ENCODE measurements at places on chromosomes 11 and 22.

- DNase-seq, result no peak
Measured at GRCh38 chr22:30821863-30822215, 127.2 kb downstream of the OSBP2 start.

GRCh38 chr11:12174477-12175143 is 64.2 kb downstream of the MICAL2 start:
- DNase-seq, result no peak

DNA sequence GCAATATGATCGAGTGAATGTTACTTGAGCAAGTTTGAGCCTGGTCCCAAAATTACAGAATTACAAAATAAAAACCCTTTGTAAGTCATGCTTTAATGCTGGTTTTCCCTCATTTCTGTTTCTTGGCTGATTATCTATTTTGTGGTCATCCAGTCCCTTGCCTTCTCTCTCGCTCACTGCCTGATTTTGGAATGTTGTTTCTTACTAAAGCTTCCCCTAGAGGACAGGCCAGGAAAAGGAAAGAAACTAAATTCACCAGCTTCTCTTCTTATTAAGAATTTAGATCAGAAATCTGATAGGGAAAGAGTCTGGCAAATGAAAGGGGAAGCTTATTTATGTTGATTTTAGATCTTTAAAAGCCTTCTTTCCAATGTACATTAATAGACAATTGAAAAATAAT is 16.6 kb upstream of the BDNF start:
- DNase-seq, result no peak

- no peak for DNase-seq
Measured at GRCh38 chr11:79071190-79071589, 369.6 kb downstream of the TENM4 start.

GRCh38 chr11:17760102-17761029 is 25.8 kb downstream of the KCNC1 start:
- no peak for DNase-seq

- no peak for DNase-seq
Measured at GRCh38 chr11:29612423-29612822, 404.4 kb downstream of the KCNA4 start.

DNA sequence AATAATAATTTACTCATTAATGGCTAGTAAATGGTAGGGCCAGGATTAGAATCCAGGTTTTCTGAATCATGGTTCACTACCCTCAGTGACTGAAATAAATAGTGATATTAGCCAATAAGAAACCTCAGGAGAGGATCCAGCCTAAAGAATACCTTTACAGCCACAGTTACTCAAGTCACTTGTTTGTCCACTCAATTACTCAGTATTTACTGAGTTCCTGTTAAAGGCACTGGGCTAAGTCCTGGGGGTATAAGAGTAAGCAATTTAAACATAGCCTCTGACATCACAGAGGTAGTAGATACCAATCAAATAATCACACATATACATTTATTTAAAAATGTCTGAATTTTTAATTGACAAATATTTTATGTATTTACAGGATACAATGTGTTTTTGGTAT is 56.8 kb upstream of the GAB2 start:
- no peak for DNase-seq

DNA sequence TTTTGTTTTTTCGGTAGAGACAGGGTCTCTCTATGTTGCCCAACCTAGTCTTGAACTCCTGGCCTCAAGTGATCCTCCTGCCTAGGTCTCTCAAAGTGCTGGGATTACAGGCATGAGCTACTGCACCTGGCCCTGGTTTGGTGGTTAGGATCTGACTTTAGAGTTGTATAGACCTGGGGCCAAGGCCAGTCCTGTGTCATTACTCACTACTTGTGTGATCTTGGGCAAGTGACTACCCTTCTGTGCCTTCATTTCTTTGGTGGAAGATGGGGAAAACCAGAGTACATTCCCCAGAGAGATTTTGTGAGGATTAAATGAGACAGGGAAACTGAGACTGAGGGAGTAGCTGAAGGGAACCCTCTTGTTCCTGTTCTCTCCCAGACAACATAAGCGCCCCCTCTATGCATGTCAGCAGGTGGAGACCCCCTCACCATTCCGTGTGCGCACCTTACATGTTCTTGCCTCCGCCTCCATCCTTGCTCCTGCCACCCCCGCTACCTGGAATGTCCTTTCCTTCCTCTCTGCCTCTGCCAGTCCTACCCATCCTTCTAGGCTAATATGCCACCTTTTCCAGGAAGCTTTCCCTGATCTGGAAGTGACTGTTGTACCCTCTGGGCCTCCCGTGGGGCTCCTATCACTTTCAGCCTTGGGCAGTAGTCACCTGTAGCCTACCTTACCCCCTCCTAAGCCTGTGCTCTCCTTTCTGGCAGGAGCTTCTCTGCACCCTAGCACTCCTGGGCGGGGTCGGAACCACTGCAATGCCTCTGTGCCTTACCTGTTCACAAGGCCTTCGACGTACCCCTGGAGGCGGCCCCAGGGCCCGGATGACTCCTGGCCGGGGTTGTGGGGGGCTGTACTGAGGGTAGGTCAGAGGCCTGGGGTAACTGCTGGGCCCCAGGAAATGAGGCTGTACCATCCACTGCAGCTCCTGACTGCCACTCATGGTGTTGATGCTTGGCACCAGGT is 3.9 kb downstream of the FOSL1 start:
- DNase-seq, result no peak

DNA sequence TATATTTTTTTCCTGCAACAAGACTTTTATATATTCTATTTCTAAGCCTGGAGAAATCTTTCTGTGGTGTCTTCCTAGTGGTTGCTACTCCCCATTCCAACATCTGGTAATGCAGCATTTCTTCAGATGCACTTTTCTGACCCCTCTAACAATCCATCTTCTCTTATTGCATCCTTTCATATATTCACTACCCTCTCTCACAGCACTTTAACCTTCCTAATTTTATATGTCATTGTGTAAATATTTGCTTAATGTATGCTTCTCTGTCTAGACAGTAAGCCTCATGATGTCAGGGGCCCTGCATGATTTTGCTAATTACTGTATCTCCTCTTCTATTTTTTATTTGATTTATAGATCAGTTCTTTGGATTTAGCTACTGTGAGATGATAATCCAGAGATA is 701.6 kb downstream of the KCNA4 start:
- no peak for DNase-seq

All from activated naive CD8-positive, alpha-beta T cell treated with anti-CD3 and anti-CD28 coated beads, Interleukin-2, amount 50 U/mL, for 16 hours (primary cell).